CD4-positive, alpha-beta T cell treated with Interleukin-4 for 4 hours (primary cell): ENCODE measurements at places on chromosomes 13 and 19.

DNA sequence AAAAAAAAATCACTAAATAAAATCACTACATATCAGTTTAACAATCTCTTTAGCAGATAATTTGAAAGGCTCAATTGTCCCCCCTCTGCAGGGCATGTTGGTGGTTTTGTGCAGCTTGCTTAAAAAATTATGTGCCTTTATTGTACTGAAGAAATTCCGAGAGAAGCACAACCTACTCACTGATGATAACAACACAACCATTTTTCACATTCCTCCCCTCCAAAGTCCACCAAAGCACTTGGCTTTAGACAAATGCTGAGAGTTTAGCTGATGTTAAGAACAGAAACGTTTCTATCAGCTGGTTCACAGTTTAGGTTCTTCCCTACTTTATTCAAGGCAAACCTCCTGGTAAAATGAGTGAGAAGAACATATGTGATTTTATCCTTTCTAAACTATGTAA lies 923 bp downstream of the DOCK9 start:
- no peak for DNase-seq

DNA sequence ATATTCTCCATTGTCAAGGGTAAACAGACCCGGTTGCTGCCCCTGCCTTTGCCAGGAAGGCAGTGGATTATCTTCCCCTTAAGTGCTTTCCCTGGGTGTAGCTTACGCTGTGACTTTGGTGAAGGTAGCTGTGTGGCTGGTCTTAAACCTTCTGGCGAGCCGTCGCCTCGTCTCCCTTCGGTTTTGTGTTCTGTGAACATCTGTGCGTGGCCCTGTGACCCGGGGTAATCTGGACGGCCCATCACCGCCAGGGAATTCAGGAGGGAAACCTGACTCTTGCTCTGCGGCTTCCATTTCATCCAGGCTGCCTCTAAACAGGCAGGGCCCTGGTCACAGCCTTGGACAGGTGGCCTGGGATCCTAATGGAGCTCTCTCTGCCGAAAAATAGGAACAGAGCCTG lies 78.7 kb downstream of the SHISA2 start:
- DNase-seq: no peak

GRCh38 chr19:36377541-36378178 lies 1.3 kb downstream of the ZFP14 start:
- no peak for DNase-seq

DNA sequence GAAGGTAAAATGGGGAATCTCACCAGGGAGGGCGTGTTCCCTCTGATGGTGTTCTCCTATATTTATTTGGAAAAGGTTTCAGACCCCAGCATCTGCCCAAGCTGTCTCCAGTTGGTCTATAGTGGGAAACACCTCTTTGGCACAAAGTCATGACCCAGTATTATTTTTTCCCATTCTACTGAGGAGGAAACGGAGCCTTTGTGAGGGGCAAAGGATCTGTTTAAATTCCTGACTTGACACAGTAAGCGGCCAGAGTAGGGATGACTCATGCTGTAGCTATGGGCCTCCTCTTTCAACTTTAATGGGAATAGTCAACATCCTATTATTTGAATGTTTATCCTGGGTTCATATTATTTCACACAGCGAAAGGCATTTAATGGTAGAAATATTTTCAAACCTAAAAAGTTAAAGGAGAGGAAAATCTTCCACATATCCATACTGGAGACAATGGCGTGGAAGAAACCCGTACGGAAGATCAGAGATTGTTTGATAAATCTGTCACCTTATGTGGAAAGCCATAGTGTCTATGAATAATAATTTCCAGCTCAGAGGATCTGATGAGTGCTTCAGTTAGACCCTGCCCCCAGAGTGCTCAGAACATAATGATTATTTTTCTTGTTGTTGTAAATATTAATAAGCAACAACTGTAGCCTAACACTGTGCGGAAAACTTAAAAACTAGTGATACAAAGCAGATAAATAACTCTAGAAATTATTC lies 126.0 kb downstream of the FOXO1 start:
- DNase-seq: no peak

- no peak for DNase-seq
Measured at GRCh38 chr19:14305706-14306105, 75.5 kb upstream of the ADGRE5 start.

GRCh38 chr13:80858131-80858530 lies 517.2 kb upstream of the SPRY2 start:
- DNase-seq: no peak

GRCh38 chr19:14166999-14167575 lies 30.7 kb upstream of the ASF1B start:
- no peak for DNase-seq

GRCh38 chr13:106989876-106990275 lies 421.9 kb upstream of the ARGLU1 start:
- no peak for DNase-seq

DNA sequence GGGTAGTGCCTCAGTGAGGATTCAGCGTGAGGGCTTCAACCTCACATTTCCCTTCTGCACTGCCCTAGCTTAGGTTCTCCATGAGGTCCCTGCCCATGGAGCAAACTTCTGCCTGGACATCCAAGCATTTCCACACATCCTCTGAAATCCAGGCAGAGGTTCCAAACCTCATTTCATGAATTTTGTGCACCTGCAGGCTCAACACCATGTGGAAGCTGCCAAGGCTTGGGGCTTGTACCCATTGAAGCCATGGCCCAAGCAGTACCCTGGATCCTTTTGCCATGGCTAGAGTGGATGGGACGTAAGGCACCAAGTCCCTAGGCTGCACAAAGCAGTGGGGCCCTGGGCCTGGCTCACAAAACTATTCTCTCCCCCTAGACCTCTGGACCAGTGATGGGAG lies 877.1 kb upstream of the KLHL1 start:
- no peak for DNase-seq

- DNase-seq: no peak
Measured at GRCh38 chr13:28496188-28496564, 1.2 kb upstream of the FLT1 start.

DNA sequence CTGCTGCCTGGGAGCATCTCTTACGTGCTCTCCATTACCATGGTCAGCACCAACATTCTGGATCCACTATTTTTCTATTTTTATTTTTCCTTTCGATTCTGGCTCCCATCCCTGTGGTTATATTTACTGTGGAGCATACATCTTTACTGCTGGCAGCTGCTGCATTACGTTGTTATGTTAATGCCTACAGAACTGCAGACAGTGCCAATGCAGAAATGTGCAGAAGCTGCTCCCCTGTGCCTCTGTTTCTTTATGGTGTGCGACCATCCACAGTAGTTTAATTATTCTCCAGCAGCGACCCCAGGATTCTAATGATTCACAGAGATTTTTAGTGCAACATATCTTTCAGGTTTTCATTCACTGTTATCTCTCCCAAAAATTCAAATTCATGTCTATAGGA lies 911.7 kb upstream of the SLITRK6 start:
- DNase-seq: no peak

GRCh38 chr13:86383561-86383960 lies 584.3 kb upstream of the SLITRK6 start:
- no peak for DNase-seq
